ENCODE measurements at places on chromosomes 1 and 21.
A peak's percentile ranks its signal among the peaks of the same experiment; 100 is the strongest.

GRCh38 chr1:205313563-205314308 lies 7.8 kb downstream of the NUAK2 start:
- DNase-seq: no peak

DNA sequence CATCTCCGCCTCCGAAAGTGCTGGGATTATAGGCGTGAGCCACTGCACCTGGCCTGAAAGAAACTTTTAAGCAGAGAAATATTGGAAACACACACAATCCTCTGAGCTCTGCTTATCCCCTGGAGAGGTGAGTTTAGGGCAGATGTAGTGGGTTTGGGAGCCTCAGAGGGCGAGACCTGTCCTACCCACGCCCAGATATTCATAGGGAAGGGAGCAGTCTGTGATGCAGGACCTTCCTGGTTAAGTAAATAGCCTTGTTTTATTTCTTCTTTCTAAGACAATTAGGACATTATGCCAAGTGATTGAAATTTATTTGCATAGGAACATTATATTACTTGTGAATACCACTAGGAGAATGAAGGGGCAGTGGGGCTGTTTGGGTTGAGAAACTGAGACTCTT lies 18.0 kb upstream of the SLC45A1 start:
- no peak for DNase-seq

- peak; percentile 60 for DNase-seq
Observed at GRCh38 chr1:205325334-205325884, 3.9 kb upstream of the NUAK2 start.

DNA sequence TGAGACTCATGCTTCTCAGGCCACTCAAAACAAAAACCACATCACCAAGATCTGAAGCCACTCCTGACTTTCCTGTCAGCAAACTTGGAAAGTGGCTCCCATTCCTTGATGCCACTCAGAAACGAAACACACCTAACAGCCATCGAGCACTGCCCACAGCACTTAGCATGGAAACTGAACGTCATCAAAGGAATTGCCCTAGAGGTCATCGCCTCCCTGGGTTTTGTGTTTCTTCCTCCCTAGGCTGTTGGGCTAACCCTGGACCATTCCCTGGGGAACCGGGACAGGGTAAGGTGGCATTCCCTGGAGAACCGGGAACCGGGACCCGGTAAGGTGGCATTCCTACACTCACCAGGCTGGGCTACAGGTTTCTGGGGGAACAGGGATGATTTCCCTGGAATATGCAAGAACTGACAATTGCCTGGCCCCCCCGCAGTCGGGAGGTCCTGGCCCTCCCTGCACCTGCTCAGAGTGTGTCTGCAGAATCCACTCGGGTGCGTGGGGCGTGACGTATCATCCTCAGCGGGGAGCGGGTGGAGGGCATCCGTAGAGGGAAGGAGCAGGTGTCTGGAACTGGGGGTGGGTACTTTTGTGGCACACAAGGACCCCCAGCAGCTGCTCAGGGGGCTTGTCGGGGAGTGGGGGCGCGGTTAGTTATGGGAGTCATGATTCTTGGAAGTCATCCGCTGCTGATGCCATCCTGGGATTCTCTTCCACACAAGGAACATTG lies 30.3 kb downstream of the SLC45A1 start:
- no peak for DNase-seq

Data from frontal cortex (tissue), 4 donors.